ENCODE measurements at places on chromosomes 5 and 9.

DNA sequence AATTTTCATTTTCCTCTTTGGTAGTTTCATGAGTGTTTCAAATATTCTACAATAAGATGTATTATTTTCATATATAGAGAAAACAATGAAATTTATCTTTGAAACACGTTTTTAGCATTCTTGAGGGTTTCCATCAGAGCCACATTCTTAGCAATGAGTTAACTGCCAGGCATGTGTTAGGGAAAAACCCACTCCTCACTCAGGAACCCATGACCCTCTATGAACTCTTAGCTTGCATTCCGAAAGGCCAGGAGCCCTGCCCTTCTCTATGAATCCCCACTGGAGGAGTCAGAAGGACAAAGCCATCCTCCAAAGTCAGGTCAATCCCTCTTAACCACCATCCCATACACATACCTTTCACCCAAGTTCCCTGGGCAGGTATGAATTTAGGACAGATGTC, 57.5 kb downstream of the ADAMTS12 start:
- DNase-seq, result no peak

DNA sequence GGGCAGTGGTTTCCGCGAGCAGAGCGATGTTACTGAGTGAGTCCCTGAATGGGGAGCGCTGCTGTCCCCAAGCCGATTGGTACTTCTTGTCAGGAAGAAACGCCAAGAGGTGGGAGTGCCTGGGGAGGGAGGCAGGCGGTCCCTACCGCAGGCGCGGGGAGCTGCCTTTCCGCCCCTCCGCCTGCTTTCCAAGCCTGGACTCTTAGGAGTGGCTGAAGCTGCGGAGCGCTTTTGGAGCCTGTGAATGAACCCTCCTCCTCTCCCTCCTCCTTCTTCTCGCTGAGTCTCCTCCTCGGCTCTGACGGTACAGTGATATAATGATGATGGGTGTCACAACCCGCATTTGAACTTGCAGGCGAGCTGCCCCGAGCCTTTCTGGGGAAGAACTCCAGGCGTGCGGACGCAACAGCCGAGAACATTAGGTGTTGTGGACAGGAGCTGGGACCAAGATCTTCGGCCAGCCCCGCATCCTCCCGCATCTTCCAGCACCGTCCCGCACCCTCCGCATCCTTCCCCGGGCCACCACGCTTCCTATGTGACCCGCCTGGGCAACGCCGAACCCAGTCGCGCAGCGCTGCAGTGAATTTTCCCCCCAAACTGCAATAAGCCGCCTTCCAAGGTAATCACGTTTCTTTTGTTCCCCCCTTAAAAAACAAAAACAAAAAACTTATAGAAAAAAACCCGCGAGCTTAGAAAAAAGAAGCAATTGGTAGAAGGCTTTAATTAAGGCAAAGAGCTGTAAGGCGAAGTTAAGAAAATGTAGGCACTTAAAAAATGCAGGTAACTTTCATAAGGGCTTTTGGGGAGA, at the start of gene VCAN:
Gene VCAN, plus strand, starts transcription at position 340 of the 808 bp plus-strand sequence. CDS start 11,775 bp downstream, outside the sequence.
- peak; percentile 82 for DNase-seq

DNA sequence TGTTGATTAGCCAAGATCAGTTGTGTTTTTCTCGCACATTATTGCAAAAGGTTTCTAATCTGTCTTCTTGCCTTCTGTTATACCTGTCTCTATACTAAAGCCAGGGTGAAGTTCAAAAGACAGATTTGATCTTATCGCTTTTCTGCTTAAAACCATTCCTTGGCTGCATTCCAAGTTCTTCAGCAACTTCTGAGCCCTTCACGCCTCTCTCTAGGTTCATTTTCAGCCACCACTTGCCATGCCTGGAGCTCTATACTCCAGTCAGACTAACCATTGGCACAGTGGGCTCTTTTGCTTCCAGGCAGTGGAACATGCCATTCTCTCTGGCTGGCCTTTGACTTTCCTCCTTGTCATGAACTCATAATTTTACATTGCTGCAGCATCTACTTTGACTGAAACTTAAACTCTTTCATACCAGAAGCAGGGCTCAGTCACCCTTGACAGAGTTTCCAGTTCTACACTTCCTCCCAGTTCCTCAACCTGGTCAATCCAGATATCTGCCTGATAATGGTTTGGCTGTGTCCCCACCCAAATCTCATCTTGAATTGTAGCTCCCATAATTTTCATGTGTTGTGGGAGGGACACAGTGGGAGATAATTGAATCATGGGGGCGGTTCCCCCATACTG, 114.4 kb downstream of the SLC12A2 start:
- no peak for DNase-seq

DNA sequence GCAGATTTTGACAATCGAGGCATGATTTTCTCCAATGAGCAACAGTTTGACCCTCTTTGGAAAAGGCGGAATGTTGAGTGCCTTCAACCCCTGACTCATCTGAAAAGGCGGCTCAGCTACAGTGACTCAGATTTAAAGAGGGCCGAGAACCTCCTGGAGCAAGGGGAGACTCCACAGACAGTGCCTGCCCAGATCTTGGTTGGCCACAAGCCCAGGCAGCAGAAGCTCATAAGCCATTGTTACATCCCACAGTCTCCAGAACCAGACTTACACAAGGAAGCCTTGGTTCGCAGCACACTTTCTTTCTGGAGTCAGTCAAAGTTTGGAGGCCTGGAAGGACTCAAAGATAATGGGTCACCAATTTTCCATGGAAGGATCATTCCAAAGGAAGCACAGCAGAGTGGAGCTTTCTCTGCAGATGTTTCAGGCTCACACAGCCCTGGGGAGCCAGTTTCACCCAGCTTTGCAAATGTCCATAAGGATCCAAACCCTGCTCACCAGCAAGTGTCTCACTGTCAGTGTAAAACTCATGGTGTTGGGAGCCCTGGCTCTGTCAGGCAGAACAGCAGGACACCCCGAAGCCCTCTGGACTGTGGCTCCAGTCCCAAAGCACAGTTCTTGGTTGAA, 13.6 kb downstream of the PTPDC1 start:
- DNase-seq, result no peak

DNA sequence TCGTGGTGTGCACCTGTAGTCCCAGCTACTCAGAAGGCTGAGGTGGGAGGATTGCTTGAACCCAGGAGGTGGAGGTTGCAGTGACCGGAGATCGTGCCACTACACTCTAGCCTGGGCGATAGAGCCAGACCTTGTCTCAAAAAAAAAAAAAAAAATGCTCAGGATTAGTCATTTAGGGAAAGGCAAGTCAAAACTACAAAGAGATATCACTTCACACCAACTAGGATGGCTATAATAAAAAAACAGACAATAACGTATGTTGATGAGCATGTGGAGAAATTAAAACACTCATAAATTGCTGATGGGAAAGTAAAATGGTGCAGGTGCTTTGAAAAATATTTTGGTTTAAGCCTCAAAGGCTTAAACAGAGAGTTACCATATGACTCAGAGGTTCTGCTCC, 6.3 kb upstream of the ANKRD34B start:
- no peak for DNase-seq

GRCh38 chr5:51646482-51646881, 263.2 kb downstream of the ISL1 start:
- no peak for DNase-seq

- no peak for DNase-seq
Observed at GRCh38 chr5:63962279-63962678, at the start of gene HTR1A. Gene HTR1A, minus strand, starts transcription at chr5:63962445. Its CDS starts 726 bp downstream, at chr5:63961719.

DNA sequence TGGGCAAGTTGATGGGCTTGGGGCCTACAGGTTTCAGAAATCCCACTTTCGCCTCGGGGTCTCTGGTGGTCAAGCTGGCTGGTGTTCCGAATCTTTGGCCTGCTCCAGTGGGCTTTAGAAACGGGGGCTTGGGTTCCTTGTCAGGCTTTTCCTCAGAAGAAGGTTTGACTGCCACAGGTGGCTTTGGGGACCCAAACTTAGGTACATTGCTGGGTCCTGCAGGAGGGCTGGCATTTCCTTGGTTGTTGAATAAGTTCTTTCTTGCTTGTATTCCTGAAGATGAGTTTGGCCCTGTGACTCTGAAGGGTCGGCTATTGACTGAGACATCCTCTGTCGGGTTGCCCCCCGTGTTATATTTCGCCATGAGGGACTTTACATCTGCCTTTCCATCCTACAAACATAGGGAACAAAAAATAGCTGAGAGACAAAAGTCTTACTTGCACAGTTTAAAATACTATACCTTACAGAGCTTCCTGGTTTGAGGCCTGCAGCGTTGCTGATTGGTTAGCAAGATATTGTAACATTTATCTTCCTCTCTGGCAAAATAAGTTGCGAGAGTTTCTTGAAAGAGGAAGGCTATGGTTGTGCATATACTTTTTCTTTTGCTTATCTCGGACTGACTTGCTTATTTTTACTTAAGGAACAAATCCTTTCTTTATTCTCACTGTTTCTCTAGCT, 16.6 kb downstream of the FYB1 start:
- DNase-seq, result peak; percentile 84

- no peak for DNase-seq
Observed at GRCh38 chr5:149640350-149640999, 59.2 kb downstream of the ARHGEF37 start.

- DNase-seq, result no peak
Observed at GRCh38 chr5:179378116-179378440, 32.8 kb upstream of the ADAMTS2 start.

DNA sequence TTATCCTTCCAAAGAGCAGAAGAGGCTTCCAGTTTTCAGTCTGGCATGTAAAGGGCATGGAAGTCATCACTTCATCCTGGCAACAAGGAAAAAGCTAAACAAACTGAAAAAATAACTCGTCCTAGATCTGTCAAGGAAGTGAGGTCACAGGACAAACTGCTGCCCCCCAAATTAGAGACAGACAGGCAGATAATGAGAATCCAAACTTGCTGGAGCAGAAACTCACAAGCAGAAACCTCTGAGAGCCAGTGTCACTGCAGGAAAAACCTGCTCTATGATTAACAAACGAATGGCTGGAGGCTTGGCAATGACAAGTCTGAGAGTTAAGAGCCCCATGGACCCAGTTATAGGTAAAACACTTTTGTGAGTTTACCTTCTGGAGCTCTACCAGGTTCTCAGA, 18.9 kb upstream of the MLANA start:
- DNase-seq, result no peak

DNA sequence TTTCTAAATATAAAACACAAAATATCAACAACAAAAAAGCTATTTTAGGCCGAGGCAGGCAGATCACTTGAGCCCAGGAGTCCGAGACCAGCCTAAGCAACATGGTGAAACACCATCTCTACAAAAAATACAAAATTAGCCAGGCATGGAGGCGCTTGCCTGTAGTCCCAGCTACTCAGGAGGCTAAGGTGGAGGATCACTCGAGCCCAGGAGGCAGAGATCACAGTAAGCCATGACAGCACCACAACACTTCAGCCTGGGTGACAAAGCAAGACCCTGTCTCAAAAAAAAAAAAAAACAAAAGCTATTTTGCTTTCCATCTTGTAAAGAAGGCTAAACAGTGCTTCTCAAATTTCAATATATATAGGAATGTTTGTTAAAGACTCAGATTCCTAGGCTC, 11.3 kb downstream of the C5orf15 start:
- no peak for DNase-seq

GRCh38 chr5:53877243-53877642, 316.8 kb downstream of the NDUFS4 start:
- no peak for DNase-seq
